ENCODE measurements at places on chromosomes 1 and 21. TPM values are rescaled to one million over a fixed set of nuclear protein-coding genes. Genes with fewer than 3 reads are reported as not detected.

The TMPRSS2 gene
- total RNA-seq, result not detected

The SPATA1 gene
- total RNA-seq, result 1.5 TPM

The ZNF684 gene
- 7.9 TPM for total RNA-seq

The ABCA4 gene
- total RNA-seq, result 0.45 TPM

The NCAM2 gene
- 1.9 TPM for total RNA-seq

The PRDX6 gene
- total RNA-seq, result 230 TPM

The OR6N1 gene
- total RNA-seq, result not detected

The PEAR1 gene
- 6.9 TPM for total RNA-seq

The DUSP23 gene
- total RNA-seq, result 13.5 TPM

Measured in neural crest cell (in vitro differentiated cells).